Activated T-helper 17 cell treated with anti-CD3 and anti-CD28 coated beads, Interleukin-2, amount 50 U/mL, for 72 hours (primary cell): ENCODE measurements at places on chromosomes 2 and 18.
A peak's percentile ranks its signal among the peaks of the same experiment; 100 is the strongest.

DNA sequence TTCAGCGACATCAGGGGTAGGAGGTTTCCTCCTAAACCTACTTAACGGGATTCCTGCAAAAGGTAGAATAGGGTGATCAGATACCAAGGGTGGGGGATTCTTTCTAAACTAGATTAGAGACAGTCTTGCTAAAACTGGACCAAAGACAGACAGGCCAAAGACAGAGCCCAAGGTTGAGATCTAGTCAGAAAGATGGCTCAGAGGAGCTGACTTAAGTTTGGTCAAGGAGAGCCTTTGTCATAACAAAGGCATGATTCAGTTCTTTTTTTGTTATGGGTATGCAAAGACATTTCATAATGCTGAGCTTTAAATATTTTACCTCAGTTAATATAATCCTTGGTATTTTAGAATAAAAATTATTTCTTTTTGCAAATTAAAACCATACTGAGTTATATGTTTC, 17.8 kb upstream of the GPR75 start:
- no peak overlapping the region for H3K4me3 ChIP-seq
- H3K36me3 ChIP-seq = peaks cover 80% of the 10 kb centered on the region
- no peaks in the 10 kb centered on the region for H3K4me1 ChIP-seq
- no peaks in the 10 kb centered on the region for H3K27me3 ChIP-seq
- no peak overlapping the region for H3K27ac ChIP-seq

DNA sequence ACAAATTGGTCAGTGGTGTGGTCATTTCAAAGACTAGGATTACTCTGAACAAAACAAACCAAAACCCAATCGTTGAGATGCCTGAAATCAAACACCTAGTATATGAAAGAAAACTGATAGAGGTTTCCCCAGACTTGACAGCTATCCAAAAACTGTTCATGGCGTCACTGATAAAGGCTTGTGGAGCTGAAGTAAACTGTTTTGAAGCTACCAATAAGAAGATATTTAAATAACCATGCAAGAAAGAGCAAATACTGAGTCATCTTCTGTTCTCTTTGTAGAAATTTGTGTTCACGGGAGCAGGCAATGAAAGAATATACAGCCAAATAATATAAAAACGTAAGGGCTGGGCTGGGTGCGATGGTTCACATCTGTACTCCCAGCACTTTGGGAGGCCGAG, 7.5 kb upstream of the COLEC11 start:
- peaks cover 38% of the 10 kb centered on the region for H3K36me3 ChIP-seq
- H3K4me3 ChIP-seq = no peak overlapping the region
- no peaks in the 10 kb centered on the region for H3K4me1 ChIP-seq
- no peaks in the 10 kb centered on the region for H3K27me3 ChIP-seq
- H3K27ac ChIP-seq = no peak overlapping the region

DNA sequence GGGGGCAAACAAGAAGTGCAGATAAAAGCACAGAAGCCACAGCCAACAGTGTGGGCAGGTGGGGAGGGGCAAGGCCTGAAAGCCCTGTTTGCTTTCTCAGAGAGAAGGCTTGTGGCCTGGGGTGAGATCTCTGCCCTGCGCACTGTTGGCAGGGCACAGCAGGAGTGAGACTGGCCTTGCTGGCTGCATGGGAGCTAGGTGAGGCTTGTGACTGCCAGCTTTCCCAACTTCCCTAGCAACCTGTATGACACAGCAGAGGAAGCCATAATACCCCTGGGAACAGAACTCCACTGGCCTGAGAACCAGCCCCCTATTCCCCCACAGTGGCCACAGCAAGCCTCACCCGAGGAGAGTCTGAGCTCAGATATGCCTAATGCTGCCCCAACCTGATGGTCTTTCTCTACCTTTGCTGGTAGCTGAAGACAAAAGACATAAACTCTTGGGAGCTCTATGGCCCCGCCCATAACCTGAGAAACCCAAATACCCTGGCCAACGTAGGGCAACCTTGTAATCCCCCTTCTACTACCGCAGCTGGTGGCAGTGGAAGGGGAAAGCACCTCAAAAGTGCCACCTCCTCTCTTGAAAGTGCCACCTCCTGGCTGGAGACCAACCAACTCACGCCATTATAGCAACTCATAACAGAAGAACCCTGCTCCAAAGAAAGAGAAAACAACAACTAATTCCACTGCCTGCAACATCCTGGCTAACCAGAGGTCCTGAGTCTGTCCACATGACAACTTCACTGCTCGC, 44.4 kb downstream of the LCT start:
- ATAC-seq = peak; percentile 70
- H3K27me3 ChIP-seq = no peaks in the 10 kb centered on the region
- H3K27ac ChIP-seq = peak overlapping the region; percentile 7
- peaks cover 14% of the 10 kb centered on the region for H3K4me1 ChIP-seq

GRCh38 chr18:38634117-38634516, 1068.5 kb upstream of the CELF4 start:
- no peaks in the 10 kb centered on the region for H3K36me3 ChIP-seq
- no peak overlapping the region for H3K4me3 ChIP-seq
- no peaks in the 10 kb centered on the region for H3K27me3 ChIP-seq
- ATAC-seq = no peak
- no peaks in the 10 kb centered on the region for H3K4me1 ChIP-seq

DNA sequence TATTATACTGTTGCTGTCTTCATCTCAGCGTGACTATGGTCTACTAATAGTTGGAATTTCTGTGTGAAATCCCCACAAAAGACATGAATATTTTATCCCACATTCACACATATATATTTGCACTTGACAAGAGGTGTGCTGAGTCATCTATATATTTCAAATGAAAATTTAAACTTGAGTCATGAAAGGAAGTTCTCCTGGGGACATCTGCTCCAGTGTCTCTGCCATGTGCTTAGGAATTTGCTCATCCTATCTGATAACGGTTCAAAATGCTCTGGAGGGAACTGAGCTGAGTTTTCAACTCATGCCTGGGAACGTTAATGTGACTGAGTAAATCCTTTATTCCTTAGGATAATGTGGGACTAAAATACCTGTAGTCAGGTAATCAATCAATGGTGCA, 326.2 kb upstream of the MEX3C start:
- H3K27me3 ChIP-seq = no peaks in the 10 kb centered on the region
- no peak overlapping the region for H3K27ac ChIP-seq
- no peaks in the 10 kb centered on the region for H3K36me3 ChIP-seq
- H3K4me3 ChIP-seq = no peak overlapping the region

- H3K4me3 ChIP-seq = no peak overlapping the region
- H3K4me1 ChIP-seq = peaks cover 4% of the 10 kb centered on the region
- no peak overlapping the region for H3K27ac ChIP-seq
- H3K36me3 ChIP-seq = peaks cover 58% of the 10 kb centered on the region
- no peaks in the 10 kb centered on the region for H3K27me3 ChIP-seq
Observed at GRCh38 chr18:36808681-36809080, 20.1 kb downstream of the TPGS2 start.

- H3K4me1 ChIP-seq = no peaks in the 10 kb centered on the region
- no peaks in the 10 kb centered on the region for H3K36me3 ChIP-seq
- no peak for ATAC-seq
- H3K27ac ChIP-seq = no peak within 1 kb of the TSS
- peaks cover 49% of the 10 kb centered on the region for H3K27me3 ChIP-seq
- H3K4me3 ChIP-seq = no peak within 1 kb of the TSS
Observed at GRCh38 chr2:119158563-119159347, at the start of gene C1QL2. C1QL2 (minus strand) TSS chr2:119158751; CDS start chr2:119158269, 482 bp downstream.

GRCh38 chr2:69386360-69386759, 667 bp downstream of the GFPT1 start:
- H3K4me1 ChIP-seq = peaks cover 18% of the 10 kb centered on the region
- peak overlapping the region; percentile 86 for H3K27ac ChIP-seq
- peaks cover 9% of the 10 kb centered on the region for H3K36me3 ChIP-seq
- H3K4me3 ChIP-seq = peak overlapping the region; percentile 87

DNA sequence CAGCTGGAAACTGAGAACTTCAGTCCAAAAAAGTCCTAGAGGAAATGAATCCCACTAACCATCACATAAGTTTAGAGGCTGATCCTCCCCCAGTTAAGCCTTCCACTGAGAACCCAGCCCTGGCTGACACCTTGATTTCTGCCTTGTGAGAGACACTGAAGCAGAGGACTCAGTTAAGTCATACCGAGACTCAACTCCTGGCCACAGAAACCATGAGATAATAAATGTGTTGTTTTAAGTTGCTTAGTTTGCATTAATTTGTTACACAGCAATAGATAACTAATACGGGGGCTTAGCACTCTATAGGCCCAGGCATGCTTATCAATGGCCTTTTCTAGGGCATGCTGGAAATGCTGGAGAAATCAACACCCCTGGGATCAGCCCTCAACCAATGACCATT, 3.4 kb upstream of the ADD2 start:
- no peak overlapping the region for H3K4me3 ChIP-seq
- no peak overlapping the region for H3K27ac ChIP-seq
- no peaks in the 10 kb centered on the region for H3K36me3 ChIP-seq
- peaks cover 55% of the 10 kb centered on the region for H3K27me3 ChIP-seq
- ATAC-seq = no peak
- H3K4me1 ChIP-seq = peaks cover 4% of the 10 kb centered on the region

- no peaks in the 10 kb centered on the region for H3K36me3 ChIP-seq
- no peaks in the 10 kb centered on the region for H3K4me1 ChIP-seq
- peaks cover 6% of the 10 kb centered on the region for H3K27me3 ChIP-seq
- no peak overlapping the region for H3K27ac ChIP-seq
Observed at GRCh38 chr18:2171840-2172625, 399.3 kb downstream of the METTL4 start.

GRCh38 chr2:222943820-222944219, 83.0 kb downstream of the ACSL3 start:
- ATAC-seq = no peak
- no peak overlapping the region for H3K4me3 ChIP-seq
- H3K27ac ChIP-seq = no peak overlapping the region
- H3K36me3 ChIP-seq = peaks cover 15% of the 10 kb centered on the region
- no peaks in the 10 kb centered on the region for H3K4me1 ChIP-seq

GRCh38 chr2:108621687-108622681, 87.7 kb downstream of the LIMS1 start:
- no peaks in the 10 kb centered on the region for H3K27me3 ChIP-seq
- peaks cover 28% of the 10 kb centered on the region for H3K4me1 ChIP-seq
- peak overlapping the region; percentile 84 for H3K4me3 ChIP-seq

DNA sequence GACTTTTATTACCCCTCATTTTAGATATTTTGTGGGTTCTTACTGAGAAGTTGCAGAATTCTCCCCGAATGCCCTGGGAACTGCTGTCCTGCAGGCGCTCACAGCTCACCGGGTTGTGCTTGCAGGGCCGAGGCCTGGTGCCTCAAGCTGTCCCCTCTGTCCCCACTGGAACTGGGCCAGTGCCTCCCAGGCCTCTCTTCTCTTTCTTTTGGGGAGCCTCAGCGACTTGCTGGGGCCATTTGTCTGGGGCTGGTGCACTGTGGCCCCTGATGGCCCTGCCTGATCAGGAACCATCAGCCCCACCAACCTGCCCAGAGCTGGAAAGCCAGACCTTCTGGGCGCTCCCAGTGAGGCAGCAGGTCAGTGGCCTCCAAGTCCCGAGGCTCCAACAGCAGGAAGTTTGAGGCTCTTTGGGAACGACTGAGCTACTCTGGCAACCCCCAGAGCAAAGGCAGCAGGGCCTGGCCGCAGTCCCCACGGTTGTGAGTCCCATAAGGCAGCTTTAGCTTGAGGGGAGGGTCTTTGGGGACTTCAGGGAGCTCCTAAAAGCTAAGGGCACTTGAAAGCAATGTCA, 14.7 kb upstream of the NEU4 start:
- no peak overlapping the region for H3K4me3 ChIP-seq
- H3K27me3 ChIP-seq = no peaks in the 10 kb centered on the region
- peaks cover under 1% of the 10 kb centered on the region for H3K4me1 ChIP-seq
- no peak overlapping the region for H3K27ac ChIP-seq
- ATAC-seq = no peak

- H3K36me3 ChIP-seq = peaks cover 39% of the 10 kb centered on the region
- H3K4me3 ChIP-seq = no peak overlapping the region
- no peaks in the 10 kb centered on the region for H3K4me1 ChIP-seq
- ATAC-seq = no peak
- no peak overlapping the region for H3K27ac ChIP-seq
Observed at GRCh38 chr2:233546774-233547173, 19.8 kb downstream of the USP40 start.

GRCh38 chr2:152054593-152054992, 44.3 kb downstream of the CACNB4 start:
- no peak overlapping the region for H3K4me3 ChIP-seq
- no peaks in the 10 kb centered on the region for H3K4me1 ChIP-seq
- no peak overlapping the region for H3K27ac ChIP-seq
- H3K36me3 ChIP-seq = no peaks in the 10 kb centered on the region
- ATAC-seq = no peak
- peaks cover 3% of the 10 kb centered on the region for H3K27me3 ChIP-seq
